ENCODE measurements at places on chromosomes 12 and 14.

- no peak for DNase-seq
These were observed 21.1 kb downstream of the TMBIM6 start for GRCh38 chr12:49762468-49762847.

GRCh38 chr14:76584271-76584702 is 177.0 kb upstream of the VASH1 start:
- DNase-seq: no peak

DNA sequence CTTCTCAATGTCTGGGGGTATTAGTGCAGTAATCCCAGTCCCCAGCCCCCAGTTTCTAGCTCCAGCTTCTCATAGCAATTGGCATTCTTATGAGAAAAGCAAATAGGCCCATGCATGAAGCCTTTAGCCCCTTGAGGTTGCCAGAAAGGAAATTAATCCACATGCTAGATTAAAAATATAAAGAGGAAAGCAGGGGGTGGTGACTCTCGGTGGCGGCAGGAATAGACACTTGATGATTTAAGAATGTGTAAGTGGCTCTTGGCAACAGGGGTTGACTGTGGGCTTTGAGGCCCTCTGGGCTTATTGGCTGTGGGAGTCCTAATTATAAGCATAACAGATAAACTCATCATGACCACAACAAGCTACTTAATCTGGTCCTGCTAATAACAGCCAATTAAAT is 1367.3 kb upstream of the FLRT2 start:
- no peak for DNase-seq

DNA sequence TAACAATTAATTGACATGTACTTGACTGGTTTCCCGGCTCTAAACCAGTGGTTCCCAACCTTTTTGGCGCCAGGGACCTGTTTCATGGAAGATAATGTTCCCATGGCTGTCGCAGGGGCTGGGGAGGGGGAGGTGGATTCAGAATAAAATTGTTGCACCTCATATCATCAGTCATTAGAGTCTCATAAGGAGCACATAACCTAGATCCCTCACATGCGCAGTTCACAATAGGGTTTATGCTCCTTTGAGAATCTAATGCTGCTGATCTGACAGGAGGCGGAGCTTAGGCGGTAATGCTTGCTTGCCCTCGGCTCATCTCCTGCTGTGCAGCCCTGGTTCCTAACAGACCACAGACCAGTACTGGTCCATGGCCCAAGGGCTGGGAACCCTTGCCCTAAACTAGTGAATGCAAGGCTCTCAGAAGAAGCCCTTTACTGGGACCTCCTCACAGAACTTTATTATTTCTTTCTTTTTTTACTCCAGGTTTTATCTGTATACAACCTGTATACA is 86.4 kb upstream of the SINHCAF start:
- DNase-seq: no peak

DNA sequence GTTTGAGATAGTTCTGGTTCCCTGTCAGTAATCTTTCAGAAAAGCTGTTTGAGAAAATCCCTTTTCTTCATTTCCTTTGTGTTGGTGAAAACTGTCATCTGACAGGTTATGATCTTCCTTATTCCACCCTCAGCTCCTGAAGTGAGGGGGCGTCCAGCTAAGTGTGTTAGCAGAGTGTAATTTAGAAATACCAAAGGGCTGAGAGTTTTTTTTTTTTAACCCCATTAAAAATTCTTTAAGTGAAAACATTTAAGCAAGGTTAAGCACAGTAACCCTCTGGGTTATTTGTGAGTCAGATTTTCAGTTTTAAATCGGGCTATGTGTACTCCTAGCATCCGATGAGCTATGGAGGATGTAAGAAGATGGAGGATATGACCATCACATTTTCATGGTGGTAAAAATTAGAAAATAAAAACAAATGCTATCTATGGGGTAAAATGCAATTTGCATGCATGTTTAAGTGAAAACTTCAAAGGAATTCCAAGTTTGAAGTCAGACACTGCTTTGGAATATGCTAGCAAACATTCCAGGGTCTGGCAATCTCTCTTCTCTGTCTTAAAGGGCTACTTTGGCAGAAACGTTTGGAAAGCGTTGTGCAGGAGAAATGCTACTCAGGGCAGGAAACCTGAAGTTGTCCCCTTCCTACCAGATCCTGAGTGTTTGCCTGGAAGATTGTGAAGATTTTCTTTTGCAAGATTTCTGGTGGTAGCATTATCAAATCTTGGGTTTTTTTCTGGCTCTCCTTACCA is 197.0 kb upstream of the PRICKLE1 start:
- DNase-seq: no peak

GRCh38 chr14:50837271-50837670 is 6.3 kb upstream of the NIN start:
- DNase-seq: no peak

GRCh38 chr12:89817501-89818226 is 109.0 kb upstream of the ATP2B1 start:
- no peak for DNase-seq
